ENCODE measurements at places on chromosomes 2 and 18.

GRCh38 chr2:121483846-121484245, 46.8 kb upstream of the RNU4ATAC start:
- no peak for DNase-seq

GRCh38 chr2:144326825-144327224, 193.1 kb downstream of the ZEB2 start:
- DNase-seq = no peak

DNA sequence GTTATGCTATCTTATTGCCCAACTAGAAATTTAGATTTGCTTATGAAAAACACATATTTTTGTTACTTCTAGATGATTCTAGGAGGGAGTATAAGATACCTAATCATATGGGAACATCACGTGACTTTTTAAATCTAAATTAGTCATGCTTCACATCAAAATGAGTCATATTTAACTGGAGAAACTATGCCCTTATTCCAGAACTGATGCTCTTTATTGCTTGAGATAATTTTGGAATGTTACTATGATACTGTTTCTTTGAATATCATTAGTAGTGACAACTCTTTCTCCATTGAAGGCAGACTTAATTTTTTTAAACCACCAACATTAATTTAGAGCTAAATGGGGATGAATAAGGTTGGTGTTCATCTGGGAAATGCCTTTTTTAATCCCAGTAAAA, 19.9 kb upstream of the ELAC1 start:
- no peak for DNase-seq

- DNase-seq = no peak
Observed at GRCh38 chr2:181036445-181036844, 56.0 kb downstream of the UBE2E3 start.

GRCh38 chr18:9796935-9797549, 88.7 kb upstream of the TXNDC2 start:
- DNase-seq = no peak

- peak; percentile 41 for DNase-seq
Observed at GRCh38 chr18:76493213-76494161, 1.6 kb downstream of the ZNF516 start.

- DNase-seq = no peak
Observed at GRCh38 chr2:223591596-223591995, 10.6 kb downstream of the SCG2 start.

- DNase-seq = peak; percentile 74
Observed at GRCh38 chr2:44233450-44234128, 41.7 kb upstream of the SLC3A1 start.

DNA sequence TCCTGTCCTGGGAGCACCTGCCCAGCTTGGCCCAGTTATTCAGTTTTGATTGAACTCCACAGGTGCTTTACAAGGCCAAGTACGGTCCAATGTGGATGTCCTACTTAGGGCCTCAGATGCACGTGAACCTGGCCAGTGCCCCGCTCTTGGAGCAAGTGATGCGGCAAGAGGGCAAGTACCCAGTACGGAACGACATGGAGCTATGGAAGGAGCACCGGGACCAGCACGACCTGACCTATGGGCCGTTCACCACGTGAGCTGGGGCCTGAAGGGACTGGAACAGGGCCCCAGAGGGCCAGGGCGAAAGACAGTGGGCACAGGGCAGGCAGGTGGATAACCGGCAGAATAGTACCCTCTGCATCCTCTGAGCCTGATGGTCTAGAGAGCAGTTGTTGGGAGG, 22.1 kb downstream of the PRKAG3 start:
- DNase-seq = no peak

- no peak for DNase-seq
Observed at GRCh38 chr2:223731503-223731902, 105.9 kb downstream of the AP1S3 start.
